Activated CD4-positive, alpha-beta T cell treated with anti-CD3 and anti-CD28 coated beads, Interleukin-2, amount 10 ng/mL, durations not matched to agents 7 days and 5 days (primary cell): ENCODE measurements at places on chromosomes 5 and 9.
A peak's percentile ranks its signal among the peaks of the same experiment; 100 is the strongest.

DNA sequence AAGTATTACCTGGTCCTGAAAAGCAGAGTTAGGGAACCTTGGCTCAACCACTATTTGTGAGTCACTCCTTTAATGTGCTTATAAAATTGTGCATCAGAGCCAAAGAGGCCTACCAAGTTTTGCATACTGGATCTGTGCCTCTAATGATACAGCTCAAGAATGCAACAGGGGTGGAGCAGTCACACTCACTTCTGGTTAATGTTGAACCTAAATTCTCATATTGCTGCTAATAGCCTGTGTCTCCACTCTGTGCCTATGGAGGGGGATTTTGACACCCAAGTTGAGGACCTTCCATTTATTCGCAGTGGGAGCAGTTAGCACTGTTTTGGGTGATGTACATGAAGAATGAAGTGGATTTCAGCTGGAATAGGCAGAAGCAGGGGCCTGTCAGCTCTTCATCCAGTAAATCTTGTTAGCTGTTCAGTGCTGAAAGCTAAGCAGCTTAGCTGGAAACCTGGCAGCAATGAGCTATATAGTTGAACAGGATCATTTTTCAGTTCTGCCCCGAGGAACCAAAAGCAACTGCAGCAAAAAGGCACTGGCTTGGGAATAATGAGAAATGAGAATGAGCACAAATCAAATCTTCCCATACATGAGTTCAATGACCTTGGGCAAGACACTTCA lies 9.7 kb downstream of the SH3TC2 start:
- no peak for DNase-seq

DNA sequence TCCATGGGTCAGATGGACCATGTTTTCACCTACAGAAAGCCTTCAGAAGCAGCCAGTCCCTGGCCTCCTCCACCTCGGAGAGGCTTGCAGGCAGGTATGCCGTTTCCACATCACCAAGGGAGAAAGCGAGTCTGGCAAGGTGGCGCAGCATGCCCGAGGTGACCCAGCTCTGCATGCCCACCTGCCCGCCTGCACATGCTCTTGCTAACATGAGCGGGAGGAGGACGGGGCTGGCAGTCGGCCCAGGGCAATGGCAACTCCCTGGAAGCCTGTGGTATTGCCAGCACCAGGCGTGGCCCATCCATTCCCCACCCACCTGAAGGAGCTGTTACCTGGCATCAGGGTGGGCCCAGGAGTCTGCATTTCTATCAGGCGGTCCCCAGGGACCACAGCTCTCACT lies 3.3 kb upstream of the NINJ1 start:
- DNase-seq: no peak

- no peak for DNase-seq
Observed at GRCh38 chr5:57802131-57802530, 319.5 kb upstream of the ACTBL2 start.

GRCh38 chr9:7785813-7786212 lies 13.8 kb downstream of the DMAC1 start:
- no peak for DNase-seq

GRCh38 chr5:149938279-149938678 lies 6.3 kb downstream of the PDE6A start:
- no peak for DNase-seq

DNA sequence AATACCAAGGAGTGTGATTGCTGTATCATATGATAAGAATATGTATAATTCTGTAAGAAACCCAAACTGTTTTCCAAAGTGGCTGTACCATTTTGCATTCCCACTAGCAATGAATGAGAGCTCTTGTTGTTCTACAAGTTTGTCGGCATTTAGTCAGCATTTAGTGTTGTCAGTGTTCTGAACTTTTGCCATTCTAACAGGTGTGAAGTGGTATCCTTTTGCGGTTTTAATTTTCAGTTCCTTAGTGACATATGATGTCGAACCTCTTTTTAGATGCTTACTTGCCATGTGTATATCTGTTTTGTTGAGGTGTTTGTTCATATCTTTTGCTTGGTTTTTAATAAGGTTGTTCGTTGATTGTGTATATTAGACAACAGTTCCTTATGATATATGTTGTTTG lies 296.3 kb upstream of the IZUMO3 start:
- DNase-seq: no peak

- DNase-seq: no peak
Observed at GRCh38 chr5:107990881-107991810, 320.4 kb upstream of the EFNA5 start.

GRCh38 chr5:132822650-132823480 lies 7.6 kb downstream of the SHROOM1 start:
- no peak for DNase-seq

- no peak for DNase-seq
Observed at GRCh38 chr9:120435091-120435490, 144.9 kb downstream of the CDK5RAP2 start.

- peak; percentile 92 for DNase-seq
Observed at GRCh38 chr9:133356391-133357091, at the start of the genes SURF1 and SURF2. Gene SURF1 (minus strand): TSS chr9:133356487. CDS start chr9:133356453, 34 bp downstream. Gene SURF2 (plus strand): TSS chr9:133356550. CDS start chr9:133356593, 43 bp downstream.

GRCh38 chr5:73363911-73364730 lies 84.5 kb downstream of the FOXD1 start:
- DNase-seq: no peak

DNA sequence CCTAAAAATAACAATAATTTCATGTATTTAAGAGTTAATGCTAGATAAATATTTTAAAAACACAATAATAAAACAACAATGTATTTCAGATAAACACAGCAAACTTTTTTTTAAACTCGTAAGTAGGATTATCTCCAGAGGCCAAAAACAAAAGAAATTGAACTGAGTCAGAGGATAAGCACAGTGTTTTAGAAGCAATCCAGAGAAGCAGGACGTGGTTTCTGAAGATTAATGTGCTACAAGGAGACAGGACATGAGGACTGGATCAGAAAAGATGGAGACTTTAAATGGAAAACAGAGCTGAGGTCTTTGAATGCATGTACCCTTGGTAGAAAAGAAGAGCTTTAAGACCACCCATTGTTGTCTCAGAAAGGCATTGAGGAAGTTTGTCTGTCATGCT lies 491.2 kb upstream of the TLE4 start:
- no peak for DNase-seq

GRCh38 chr5:83957188-83957587 lies 236.5 kb upstream of the HAPLN1 start:
- DNase-seq: no peak

DNA sequence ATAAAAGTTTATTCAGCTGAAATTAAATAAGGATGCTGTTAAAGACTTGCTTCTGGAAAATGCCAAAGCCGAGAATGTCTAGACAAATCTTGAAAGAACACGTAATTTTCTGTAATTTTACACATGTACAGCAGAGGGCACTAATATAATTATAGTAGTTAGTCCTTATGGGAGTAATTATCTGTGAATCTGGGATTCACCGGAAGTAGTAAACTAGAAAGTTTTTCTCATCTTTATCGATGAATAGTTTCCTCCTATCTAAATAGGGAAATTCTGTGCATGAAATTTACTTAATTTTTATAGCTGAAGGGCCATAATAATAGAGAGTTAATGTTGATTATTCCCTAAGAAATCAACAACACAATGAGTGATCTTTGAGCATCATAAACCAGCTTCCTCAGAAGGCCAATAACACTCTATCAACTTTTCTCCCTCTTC lies 18.4 kb upstream of the CNTLN start:
- no peak for DNase-seq

DNA sequence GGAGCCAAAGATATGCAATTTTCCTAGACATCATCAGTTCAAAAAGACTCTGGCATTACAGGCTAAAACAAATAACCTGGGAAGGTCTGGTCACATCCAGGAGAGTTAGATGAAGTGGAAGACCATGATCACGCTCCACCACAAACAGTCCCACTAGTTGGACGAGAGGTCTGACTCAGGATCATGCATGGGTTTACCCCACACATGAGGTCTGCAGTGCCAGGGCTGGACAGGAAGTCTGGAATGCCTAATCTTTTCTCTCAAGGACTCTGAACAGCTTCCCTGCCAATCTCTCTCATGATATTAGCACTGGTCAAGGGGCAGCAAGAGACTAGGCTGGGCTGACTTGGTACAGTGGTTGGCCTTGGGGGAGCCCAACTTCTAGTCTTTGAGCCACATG lies 7.1 kb downstream of the PRUNE2 start:
- DNase-seq: no peak
